ENCODE measurements at places on chromosomes 7 and 10.

DNA sequence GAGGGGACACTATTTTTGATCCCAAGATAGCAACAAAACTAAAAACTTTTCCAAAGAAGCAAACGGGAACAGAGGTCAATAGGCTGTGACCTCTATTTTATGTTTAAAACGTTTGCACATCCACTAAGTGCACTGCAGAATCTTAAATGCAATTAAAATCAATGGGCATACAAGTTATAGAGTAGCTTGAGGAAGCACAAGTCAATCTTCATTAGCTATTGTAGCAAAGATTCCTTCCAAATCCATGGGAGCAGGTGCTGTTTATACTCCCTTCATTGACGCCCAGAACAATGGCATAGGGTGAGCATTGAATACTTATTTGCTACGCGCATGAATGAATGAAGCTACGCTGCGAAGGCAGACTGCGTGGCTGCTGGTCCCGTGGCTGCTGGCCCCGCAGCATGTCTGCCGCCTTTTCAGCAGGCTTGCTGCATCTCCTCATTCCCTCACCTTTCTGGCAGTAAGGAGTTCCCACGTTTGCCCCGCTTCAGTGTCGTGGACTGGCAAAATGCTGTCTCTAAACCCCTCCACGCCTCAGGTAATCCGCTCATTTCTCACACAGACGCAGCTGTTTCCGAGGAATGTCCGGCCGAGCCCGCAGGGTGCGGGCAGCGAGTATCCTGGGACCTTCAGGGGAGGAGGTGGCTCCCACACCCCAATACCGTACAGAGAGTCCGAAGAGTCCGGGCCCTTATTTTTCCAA lies 754 bp upstream of the PHYHIPL start:
- no peak for DNase-seq

DNA sequence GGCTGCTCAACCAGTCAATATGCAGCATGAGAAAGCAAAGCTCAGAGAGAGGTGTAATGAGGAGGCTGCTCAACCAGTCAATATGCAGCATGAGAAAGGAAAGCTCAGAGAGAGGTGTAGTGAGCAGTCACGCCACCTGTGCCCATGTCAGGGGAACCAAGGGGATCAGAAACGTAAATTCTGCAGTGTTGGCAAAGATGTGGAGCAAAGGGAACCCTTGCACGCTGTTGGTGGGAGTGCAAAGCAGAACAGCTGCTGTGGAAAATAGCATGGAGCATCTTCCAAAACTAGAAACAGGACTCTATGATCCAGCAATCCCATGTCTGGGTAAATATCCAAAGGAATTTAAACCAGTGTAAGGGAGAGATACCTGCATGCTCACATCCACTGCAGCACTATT lies 194.9 kb downstream of the DIP2C start:
- no peak for DNase-seq

DNA sequence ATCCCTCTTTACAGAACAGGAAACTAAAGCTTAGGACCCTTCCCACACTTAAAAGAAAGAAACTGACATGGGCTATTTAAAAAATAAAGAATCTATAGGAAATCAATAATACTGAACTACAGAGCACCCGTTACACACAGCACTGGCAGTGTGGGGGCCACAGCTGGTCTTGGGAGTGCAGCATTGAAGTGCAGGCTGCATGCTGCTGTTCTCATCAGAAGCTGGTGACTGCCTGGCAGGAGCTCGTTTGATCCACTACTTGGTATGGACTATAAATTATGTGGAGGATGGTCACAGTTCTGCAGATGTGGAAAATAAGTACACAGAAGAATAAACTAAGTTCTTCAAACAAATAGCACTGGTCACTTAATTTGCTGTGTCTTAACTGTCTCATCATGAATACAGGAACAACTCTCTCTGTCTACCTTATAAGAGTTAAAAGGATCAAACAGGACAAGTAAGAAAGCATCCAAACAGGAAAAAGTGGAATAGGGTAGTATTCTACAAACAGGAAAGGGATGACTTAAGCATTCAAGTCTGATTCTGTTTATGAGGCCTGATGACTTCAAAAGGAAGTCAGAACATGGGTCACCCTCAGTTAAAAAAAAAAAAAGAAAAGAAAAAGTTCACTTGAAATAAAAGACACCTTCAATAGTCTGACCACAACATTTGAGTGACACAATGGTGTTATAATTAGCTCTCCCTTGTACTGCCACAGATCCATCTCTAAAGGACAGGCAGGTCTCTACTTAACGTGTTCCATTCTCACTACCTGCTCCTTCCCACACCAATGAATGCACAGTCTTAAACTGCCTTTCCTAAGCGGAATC lies 21.0 kb downstream of the DOCK4 start:
- no peak for DNase-seq

GRCh38 chr10:110434489-110435096 lies 63.1 kb upstream of the DUSP5 start:
- DNase-seq, result no peak

GRCh38 chr7:150586068-150586784 lies 19.0 kb downstream of the GIMAP4 start:
- DNase-seq, result no peak

DNA sequence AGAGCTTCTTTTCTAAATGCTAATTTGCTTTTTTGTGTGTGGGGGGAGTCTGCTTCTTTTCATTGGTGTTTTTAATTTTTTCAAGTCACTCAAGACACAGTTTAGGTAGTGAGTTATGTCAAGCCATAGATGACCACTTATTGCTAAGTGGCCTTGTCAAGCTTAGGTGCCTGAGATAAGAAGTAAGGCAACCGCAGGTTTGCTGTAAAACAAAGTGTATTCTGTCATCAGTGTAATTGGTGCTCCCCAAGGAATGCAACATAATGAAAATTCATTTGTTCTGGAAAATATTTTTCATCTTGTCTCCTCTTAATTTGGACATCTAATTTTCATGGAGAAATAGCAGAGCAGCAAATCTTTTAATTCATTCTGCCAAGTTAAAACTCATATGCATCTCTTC lies 249.6 kb downstream of the EXOC4 start:
- DNase-seq, result no peak

DNA sequence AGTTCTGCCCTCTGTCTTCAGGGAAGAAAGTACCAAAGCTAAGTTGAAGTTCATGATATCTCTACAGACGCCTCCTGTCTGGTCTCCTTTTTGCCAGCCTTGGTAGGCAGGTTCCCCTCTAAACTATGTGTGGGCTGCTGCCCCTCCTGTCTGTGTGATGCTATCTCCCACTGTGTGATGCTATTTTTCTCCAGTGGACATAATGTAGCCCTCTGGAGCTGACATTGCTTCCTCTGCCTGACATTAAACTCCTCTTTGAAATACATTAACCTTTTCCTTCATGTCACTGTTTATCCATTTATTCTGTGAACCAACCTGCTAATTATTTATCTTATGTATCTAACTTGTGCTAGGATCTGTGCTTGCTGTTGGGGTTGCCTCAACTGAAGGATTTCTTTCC lies at the start of gene PRSS58:
Gene PRSS58 (minus strand): TSS at position 101 of the 400 bp plus-strand sequence. CDS start 351 bp downstream, outside the sequence.
- no peak for DNase-seq
